Fibroblast of lung (primary cell): ENCODE measurements at places on chromosomes 7 and 10. TPM values are rescaled to one million over a fixed set of nuclear protein-coding genes. Genes with fewer than 3 reads are reported as not detected.

Gene AUTS2
- 7.7 and 9.1 TPM in 2 replicates for total RNA-seq

Gene JAKMIP3
- total RNA-seq: under 0.01 and 0.17 TPM in 2 replicates

GRCh38 chr7:42236976-42237810 lies at the start of gene GLI3:
Gene GLI3, minus strand, starts transcription at chr7:42237209. Its CDS starts 13,956 bp downstream, at chr7:42223253.
- peak within 1 kb of the TSS; percentile 90 for H3K4me3 ChIP-seq
- H3K4me1 ChIP-seq: peaks cover 18% of the 10 kb centered on the region
- peak; percentile 96 for DNase-seq
- H3K27ac ChIP-seq: peak within 1 kb of the TSS; percentile 93

- no peaks in the 10 kb centered on the region for H3K36me3 ChIP-seq
- DNase-seq: no peak
- no peak overlapping the region for H3K27ac ChIP-seq
- no peaks in the 10 kb centered on the region for H3K27me3 ChIP-seq
- no peak overlapping the region for H3K4me3 ChIP-seq
Measured at GRCh38 chr10:27514243-27514642, 10.1 kb downstream of the RAB18 start.

- no peak overlapping the region for H3K4me3 ChIP-seq
- H3K27ac ChIP-seq: no peak overlapping the region
- no peaks in the 10 kb centered on the region for H3K27me3 ChIP-seq
- no peaks in the 10 kb centered on the region for H3K4me1 ChIP-seq
- H3K36me3 ChIP-seq: no peaks in the 10 kb centered on the region
- DNase-seq: no peak
Measured at GRCh38 chr10:132458586-132459300, 61.7 kb downstream of the PWWP2B start.
